ENCODE measurements at places on chromosomes 6 and 20.

DNA sequence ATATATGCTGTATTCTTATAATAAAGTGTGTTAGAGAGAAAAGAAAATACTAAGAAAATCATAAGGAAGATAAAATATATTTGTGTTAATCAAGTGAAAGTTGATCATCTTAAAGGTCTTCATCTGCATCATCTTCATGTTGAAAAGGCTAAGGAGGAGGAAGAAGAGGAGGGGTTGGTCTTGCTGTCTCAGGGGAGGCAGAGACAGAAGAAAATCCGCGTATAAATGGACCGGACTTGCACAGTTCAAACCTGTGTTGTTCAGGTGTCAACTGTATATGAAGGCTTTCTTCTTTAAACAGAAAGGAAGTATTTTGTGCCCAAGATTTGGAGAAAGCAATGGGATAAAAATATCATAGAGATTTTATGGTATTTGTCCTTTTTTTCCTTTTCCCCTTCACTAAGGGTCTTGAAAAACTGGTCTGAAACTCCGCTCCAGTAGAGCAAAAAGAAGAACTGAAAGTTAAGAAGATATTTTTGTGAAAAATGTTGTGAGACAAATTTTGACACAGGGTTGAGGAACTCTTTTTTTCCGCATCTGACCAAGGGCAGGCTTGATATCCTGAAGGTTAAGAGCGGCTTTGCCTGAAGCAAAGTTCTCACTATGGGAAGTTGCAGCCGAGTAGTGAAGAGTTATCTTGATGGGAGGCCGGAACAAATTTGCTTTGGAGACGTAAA lies 350.7 kb downstream of the LAMA2 start:
- no peak for DNase-seq

- DNase-seq, result no peak
Measured at GRCh38 chr6:79313254-79313653, 78.8 kb upstream of the HMGN3 start.

DNA sequence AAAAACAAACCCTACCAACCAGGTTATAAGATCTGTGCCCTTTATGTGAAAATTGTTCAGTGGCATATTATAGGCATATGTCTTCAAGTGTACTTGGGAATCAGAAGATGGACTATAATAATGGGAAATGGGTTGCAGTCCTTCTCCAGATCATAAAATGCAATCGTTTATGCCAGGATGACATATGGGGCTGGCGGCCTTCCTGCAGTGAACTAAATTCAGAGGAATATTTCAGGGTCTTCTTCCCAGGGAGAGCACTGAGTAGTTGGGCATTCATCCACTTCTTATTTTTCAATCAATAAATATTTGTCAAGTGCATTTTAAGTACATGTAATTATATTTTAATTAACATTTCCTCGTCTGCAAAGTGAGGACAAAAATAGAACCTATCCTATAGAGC lies 176.2 kb upstream of the CNR1 start:
- DNase-seq, result no peak

DNA sequence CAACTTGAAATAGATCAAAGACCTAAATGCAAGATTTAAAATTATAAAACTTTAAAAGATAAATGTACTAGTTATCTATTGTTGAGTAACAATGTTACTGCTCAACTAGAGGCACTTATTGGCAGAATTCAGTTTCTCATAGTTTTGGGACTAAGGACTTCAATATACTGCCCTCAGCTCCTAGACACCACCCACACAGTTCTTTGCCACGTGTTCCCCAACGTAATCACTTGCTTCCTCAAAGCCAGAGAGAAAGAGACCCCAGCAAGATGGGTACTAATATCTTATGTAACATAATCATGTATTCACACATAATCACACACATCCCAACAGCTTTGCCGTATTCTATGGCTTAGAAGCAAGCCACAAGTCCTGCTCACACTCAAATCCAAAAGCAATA lies 50.3 kb upstream of the SLC22A16 start:
- DNase-seq, result no peak

DNA sequence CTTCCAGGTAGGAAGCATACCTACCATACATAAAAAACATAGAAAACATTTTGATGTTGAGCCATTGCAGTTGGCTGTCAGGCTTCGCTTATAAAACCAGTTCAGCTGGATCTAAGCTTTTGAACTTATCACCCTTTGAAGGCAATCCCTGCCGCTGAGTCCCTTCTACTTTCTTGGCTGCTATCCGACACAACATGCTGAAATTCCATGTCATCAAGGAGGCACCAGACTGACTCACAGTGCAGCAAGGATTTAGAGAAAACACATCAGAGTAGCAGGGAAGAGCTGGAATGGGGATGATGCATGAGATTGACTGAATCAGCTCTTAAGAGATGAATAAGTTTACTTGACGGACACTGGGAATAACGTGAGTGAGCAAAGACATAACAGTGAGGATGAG lies 135.0 kb upstream of the MAN1A1 start:
- no peak for DNase-seq

GRCh38 chr6:140345935-140346334 lies 971.5 kb upstream of the CITED2 start:
- no peak for DNase-seq

DNA sequence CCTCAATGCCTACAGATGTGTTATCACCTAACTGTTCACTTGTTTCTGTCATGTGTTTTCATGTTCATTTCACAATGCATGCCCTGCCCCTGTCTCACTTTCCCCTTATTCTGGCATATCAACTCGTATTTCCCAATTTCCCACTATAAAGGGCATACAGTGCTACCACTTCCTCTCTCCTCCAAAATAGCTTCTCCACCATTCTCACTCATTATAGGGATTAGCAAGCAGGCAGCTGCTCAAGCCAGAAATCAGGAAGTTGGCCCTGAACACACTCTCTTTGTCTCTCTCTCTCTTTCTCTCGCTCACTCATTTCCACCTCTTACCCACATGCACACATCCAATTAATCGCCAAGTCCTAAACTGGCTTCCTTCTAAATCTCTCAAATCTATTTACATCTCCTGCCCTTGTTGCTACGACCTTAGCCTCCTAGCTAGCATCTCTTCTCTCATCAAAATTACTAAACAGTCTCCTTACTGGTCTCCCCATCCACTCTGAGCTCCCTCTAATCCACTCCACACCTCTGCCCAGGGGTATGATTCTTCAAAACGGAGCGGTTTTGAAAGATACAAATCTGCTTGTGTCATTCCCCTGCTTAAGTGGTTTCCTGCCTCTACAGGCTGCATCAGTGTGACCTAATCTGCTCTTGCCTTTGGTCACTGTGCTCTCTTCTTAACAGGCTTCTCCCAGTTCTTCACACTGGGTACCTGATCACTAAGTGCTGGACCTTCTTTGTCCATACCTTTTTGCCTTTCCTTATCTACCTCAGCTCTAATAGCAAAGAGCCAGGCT lies 196.2 kb downstream of the BTBD9 start:
- DNase-seq, result no peak

GRCh38 chr6:163087981-163088380 lies 326.5 kb upstream of the QKI start:
- no peak for DNase-seq

- DNase-seq, result no peak
Measured at GRCh38 chr20:46438156-46438750, 31.8 kb upstream of the ELMO2 start.

GRCh38 chr6:74967821-74968220 lies 238.0 kb downstream of the COL12A1 start:
- no peak for DNase-seq

DNA sequence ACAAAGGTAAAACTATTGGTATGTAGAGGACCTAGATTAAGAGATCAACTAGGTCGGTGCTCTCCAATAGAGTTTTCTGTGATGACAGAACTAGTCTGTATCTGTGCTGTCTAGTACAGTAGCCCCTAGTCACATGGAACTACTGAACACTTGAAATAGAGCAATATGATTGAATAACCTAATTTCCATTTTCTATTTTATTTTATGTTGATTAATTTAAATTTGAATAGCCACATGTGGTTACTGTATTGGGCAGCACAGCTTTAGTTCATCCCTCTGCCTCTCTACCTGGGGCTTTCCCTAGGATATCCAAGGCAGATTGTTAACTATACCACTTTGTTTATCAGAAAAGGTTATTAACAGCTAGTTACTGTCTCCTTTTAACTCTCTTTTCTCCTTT lies 27.0 kb downstream of the FILIP1 start:
- no peak for DNase-seq

GRCh38 chr6:127366282-127367022 lies 23.0 kb upstream of the ECHDC1 start:
- DNase-seq, result no peak

- no peak for DNase-seq
Measured at GRCh38 chr6:16834242-16834641, 73.0 kb upstream of the ATXN1 start.

GRCh38 chr6:39792540-39793450 lies 619 bp downstream of the DAAM2 start:
- no peak for DNase-seq

- DNase-seq, result peak; percentile 7
Measured at GRCh38 chr6:25963426-25964123, 973 bp downstream of the TRIM38 start.

DNA sequence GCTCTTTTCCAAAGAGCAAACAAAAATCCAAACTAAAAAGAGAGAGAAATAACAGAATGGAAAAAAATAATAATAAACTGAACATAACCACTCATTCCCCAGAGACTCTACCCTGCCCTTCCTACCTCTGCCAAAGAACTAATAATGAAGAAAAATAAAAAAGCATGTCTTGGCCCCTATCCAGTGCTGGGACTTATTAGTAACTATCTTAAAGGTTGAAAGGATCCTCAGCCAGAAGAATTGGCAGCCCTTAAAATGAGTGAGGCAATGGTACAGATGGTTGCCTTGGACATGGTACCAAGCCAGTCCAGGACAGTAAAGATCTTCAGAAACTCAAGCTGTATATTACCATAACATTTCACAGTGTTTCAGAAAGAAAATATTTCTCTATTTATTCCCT lies 279.3 kb downstream of the HACE1 start:
- no peak for DNase-seq

DNA sequence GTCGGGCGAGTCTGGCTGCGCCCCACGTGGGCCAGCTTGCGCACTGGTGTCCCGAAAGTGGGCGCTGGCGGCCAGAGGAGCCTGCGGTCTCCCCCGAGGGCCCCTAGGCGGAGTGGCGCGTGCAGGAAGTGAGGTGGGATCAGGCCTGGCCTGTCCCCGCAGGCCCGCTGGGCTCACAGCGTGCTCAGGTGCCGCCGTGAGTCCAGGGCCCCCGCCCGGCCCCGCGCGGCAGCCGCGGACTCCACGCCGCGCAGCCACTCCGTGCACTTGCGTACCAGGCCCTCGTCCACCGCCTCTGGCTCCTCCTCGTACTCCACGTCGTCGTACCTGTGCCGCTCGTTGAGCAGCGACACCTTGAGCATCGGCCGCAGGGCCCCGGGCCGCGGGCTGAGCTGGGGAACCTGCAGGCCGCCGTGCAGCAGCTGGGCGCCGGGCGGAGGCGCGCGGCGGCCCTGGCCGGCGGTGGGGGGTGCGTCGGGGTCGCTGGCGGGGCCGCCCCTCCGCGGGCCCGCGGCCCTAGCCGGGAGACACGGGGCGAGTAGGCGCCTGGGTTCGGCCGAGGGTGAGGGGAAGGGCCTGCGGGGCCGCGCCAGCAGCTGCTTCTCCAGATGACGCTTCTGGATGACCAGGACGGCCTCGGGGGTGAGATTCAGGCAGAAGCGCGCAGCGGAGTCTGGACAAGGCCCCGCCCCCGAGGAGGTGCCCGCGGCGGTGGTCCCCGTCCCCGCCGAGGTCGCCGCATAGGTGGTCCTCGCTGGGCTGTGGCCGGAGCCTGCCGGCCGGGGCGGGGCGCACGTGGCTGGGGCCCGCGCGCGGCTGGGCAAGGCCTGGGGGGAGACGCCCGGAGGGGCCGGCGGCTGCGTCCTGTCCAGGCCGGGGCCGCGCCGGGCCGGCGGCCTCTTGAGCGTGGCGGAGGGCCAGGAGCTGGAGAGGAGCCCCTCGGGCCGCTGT lies 835 bp downstream of the PRR18 start:
- no peak for DNase-seq

DNA sequence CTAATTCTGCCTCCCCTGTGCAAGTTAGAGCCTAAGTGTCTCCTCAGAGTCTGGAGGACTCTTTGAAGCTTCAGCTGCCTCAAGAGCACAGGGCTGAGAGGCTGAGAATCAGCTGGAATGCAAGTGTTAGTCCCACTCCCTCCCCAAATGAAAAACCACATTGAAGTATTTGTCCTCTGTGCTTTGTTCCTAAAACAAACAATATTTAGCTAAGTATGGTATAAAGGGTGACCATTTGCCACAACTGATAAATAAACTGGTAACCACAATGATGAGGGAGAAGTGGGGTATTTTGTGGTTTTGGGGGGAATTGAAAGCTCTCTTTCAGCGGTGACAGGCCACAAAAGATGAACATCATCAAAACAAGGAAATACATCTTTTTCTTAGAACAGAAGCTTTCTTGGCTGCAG lies 91.7 kb upstream of the HDDC2 start:
- DNase-seq, result no peak

DNA sequence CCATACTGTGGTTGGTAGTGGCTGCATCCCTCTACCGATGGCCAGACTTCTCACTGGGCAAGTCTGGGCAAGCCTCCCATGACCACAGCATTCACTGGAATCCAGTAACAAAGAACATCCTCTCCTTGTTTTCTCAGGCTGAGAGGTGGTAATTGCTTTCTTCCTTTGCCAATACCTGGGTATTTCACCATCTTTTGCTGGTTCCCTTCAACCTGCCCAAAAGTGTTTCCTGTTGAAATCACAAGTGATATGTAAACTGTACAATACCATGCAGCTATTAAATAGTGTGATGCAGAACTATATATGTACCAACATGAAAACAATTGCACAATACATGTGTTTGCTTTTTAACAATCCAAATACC lies at the start of gene PTCHD4:
PTCHD4 (minus strand) TSS at position 55 of the 364 bp plus-strand sequence. CDS start 42,240 bp downstream, outside the sequence.
- peak; percentile 16 for DNase-seq

DNA sequence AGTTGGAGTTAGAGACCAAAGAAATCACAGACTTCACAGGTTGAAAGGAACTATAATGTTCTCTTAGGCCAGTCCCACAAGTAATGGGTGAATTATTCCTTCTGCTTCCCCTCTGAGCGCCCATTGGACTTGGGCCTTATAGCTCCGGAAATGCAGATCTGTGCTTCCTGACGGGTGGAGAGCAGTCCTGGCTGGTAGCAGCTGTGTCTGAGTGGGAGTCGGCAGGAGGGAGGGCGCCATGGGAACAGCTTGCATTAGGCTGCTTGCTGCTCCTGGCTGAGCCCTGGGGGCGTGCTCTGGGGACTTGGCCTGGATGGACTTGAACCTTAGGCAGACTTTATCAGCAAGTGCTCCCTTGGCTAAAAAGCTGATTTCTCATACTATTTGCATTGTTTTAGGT lies 18.4 kb upstream of the NUP153 start:
- DNase-seq, result peak; percentile 21
